Inflammatory macrophage (primary cell): ENCODE measurements at places on chromosomes 12 and 14.

DNA sequence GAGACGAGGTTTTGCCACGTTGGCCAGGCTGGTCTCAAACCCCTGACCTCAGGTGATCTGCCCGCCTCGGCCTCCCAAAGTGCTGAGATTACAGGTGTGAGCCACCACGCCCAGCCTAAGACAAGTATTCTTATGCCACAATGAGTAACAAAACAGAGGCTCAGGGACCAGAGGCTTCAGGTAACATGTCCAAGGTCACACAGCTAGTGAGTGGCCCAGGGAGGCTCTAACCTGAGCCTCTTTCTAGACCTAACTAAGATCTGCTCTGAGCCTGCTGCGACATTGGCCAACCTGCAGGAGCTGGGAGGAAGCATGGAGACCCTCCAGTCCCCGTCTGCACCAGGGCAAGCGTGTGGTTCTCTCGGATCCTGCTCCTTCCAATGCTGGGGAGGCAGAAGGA is 77.9 kb downstream of the FOXN3 start:
- DNase-seq: no peak

GRCh38 chr12:66768293-66768692 is 89.4 kb upstream of the GRIP1 start:
- DNase-seq: peak; percentile 1

DNA sequence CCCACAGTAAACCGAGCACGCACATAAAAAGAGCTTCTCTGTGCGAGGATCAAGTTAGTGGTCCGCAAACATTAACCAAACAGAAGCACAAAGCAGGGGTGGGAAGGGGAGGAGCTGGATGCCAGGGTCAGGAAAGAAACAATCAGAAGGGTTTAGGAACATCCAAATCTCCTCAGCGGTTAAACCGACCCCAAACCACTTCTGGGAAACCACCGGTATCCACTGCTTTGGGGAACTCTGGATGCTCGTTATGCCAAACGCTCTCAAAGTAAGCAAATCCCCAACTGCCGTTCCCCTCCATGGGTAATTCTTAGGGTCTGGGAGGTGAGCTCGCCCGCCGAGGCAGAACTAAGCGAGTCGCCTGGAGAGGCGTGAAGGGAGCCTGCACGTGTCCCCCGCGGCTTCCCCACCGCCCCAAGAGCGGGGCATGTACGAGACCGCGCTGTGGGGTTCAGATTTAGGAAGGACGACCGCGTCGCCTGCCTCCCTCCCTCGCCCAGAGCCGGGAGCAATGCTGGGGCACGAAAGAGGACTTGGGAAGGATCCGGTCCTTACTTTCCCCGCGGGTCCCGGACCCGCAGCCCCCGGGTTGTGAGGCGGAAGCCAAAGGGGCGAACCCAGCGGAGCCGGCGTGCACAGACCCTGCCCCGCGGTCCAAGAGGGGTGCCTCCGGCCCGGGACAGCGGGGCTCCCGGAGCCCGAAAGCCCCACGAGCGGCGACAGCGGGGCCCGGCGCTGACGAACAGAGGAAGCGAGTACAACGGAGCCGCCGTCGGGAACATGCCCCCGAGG is 711 bp downstream of the SBNO1 start:
- DNase-seq: peak; percentile 32

DNA sequence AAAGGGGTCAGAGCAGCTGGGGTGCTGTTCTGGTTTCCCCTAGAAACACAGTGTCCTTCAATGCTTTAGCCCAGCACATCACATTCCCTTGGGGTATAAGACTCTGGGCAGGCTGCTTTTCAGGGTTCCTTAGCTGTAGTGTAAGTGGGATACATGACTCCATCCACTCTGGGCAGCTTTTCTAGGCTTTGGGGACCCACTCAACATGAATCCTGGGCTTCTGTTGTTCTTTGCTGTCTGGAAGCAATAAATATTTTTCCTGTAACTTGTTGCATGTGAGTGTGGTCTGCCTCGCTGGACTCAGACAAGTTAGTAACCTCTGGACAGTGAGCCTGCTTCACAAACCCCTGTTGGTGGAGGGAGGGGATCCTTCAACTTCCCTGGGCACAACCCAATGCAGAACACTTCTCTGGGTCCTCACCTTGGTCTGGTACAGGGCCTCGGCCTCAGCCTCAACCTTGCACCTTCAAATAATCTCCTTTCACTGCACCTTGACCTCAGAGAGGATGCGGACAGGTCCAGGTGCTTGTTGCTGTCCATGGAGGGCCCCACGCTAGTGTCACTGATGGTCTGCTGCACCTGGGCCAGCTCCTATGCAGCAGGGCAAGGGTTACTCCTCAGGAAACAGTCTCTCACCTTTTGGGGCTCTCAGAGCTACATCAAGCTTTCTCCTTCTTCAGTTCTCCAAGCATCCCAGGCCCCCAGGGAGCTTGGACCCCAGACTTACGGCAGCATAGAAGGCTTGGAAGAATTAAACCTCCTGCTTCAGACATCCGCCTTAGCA is 13.5 kb upstream of the KRT73 start:
- no peak for DNase-seq

GRCh38 chr12:105433804-105434203 is 103.3 kb downstream of the C12orf75 start:
- DNase-seq: no peak

GRCh38 chr12:42213023-42213422 is 25.0 kb downstream of the YAF2 start:
- no peak for DNase-seq

DNA sequence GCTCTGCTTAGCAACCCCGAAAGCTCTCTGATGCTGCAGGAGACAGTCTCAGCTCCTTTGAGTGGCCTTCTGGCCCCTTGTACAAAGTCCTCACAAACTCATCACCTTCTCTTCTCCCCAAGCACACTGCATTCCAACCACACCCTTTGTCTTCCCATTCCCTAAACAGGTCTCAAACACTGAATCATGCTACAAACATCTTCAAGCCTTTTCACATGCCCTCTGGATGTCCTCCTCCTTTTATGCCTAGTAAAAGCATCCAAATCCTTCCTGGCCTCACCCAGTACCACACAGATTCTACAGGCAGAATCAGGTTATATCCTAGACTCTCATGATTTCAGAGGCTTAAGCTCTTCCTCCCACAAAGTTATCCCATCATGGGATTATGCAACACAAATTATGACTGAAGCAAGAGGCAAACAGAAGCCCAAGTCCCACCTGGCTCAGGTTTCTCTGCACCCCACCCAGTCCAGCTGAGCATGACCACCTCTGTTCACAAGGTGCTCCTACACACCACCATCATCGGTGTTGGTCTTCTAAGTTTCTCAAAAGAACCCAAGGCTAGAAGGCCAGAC is 61.4 kb upstream of the PCED1B start:
- DNase-seq: no peak

- DNase-seq: no peak
Measured at GRCh38 chr14:104519721-104520120, 59.8 kb upstream of the C14orf180 start.

- DNase-seq: peak; percentile 73
Measured at GRCh38 chr12:47885012-47885501, 19.7 kb downstream of the VDR start.

GRCh38 chr14:65222440-65222858 is 120.1 kb upstream of the MAX start:
- DNase-seq: peak; percentile 68

DNA sequence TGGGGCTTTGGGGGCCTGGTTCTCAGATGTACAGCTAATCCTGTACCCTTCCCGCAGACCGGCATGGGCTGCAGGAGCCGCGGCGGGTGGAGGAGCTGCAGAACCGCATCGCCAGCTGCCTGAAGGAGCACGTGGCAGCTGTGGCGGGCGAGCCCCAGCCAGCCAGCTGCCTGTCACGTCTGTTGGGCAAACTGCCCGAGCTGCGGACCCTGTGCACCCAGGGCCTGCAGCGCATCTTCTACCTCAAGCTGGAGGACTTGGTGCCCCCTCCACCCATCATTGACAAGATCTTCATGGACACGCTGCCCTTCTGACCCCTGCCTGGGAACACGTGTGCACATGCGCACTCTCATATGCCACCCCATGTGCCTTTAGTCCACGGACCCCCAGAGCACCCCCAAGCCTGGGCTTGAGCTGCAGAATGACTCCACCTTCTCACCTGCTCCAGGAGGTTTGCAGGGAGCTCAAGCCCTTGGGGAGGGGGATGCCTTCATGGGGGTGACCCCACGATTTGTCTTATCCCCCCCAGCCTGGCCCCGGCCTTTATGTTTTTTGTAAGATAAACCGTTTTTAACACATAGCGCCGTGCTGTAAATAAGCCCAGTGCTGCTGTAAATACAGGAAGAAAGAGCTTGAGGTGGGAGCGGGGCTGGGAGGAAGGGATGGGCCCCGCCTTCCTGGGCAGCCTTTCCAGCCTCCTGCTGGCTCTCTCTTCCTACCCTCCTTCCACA is 7.6 kb downstream of the NR4A1 start:
- DNase-seq: no peak

DNA sequence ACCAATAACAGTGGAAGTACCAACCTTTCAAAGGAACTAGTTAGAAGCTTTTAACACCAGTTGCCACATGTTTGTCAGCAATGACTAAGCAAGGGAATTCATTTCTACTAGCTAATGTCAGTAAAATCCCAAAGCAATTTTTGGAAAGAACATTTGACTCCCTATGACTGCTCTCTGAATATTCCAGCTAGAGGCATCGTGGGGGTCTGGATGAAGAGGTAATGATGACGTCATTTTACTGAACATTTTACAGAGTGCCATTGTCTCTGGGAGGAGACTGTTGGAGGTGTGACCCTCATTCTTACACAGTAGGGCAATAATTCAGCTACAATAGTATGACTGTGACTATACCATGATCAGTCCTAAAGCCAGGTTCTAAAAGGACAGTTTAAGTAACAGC is 204.8 kb downstream of the ITPR2 start:
- no peak for DNase-seq

DNA sequence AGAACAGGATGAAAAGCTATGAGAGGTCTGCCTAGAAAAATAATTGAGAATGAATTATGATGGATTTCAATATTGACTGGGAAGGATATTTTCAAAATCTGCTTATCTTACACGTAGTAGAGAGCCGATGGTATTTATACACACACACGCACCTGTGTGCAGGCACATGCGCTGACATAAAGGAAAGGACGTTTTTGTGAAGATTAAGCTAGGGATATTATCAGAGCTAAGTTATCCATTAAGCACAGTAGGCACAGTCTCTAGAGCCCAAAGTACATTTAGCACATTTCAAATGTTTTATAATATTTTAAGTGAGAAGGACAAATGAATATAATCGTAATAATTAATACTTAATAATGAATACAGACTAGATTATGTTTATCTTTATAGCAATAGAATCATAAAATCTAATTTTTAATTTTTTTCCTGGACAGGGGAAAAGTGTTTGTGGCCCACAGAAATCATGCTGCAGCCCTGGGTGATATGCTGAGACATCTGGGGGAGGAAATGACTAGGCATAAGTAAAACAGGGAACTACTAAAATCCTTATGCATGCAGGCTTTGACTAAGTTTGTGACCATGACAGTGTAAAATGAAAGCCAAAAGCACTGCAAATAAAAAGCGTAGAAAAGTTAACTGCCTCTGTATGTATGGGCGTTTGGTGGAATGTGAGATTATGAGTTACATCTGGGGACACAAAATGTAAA is 146.1 kb downstream of the KITLG start:
- DNase-seq: peak; percentile 79

GRCh38 chr14:60266021-60266937 is 17.3 kb downstream of the PPM1A start:
- DNase-seq: no peak

DNA sequence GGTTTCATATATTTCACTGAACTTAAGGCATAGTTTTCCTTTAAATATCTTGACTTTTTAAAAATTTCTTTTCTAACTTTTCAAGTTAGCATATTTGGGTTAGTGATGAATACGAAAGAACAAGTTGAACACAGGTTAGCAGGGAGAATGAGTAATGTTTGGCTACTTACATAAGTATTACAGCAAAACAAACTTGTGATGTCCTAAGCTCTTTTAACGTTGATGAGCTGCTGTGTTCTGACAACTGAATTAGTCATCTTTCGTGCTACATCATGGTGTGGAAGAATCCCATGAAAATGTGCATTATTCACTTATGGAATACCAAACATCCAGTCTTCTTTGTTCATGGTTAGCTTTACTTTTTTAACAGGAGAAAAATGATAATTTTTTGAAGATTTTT is 36.3 kb upstream of the PDZRN4 start:
- DNase-seq: no peak

DNA sequence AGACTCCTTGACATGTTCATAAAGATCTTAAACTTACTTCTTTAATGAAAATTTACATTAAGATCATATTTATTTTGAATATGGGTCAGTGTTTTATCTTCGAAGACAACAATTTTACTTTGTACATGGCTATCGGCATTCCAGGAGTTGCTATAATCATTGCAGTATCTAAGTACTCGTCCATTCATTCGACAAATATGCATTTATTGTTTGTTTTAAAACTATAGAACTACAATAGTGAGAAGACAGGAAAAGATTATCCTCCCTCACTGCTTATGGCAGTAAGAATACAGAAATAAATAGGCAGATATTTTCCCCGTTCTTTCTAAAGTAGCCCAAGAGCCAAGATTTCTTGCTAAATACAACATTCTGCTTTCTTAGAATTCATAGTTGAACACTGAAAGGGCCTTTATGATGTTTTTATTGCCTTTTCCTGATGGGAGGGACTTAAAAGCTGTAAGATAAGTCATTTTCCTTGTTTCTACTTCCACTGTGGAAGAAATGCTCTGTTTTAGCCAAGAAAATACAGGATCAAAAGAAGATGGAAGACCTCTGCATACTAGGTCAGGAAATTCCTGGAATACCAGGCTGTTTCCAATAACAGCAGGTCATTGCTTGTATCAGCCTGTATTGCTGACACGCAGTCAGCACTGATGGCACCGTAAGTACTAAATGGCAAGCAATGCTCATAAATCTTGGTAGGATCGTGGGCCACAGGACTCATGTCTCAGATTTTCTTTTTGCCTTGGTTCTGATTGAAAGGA is 521.0 kb upstream of the ATP2B1 start:
- no peak for DNase-seq

DNA sequence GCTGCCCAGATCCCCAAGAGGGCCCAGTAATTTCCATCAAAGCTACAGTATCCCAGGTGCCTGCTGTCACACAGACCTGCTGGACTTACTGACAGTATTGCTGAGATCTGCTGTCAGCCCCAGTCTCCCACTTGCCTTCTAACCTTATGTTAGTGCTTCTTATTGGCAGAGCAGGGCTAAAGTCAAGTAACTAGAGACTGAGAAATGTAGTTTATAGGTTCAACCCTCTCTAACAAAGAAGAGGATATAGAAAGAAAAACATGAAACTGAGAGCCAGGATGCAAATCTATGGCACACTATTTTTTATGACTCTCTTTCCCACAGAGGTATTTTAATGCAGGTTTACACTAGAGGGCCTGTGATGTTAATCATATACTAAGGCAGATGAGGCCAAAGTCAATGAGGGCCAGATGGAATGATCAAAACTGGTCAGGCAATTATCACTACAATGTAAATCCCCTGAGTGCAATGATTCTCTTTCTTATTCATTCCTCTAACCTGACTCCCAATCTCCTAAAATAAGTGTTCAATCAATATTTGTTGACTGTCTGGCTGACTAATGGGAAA is 781.9 kb downstream of the VRK1 start:
- DNase-seq: no peak

- no peak for DNase-seq
Measured at GRCh38 chr14:68219407-68219806, 399.8 kb downstream of the RAD51B start.
